Fibroblast of upper back skin (primary cell): ENCODE measurements at places on chromosomes 12 and 14.

GRCh38 chr12:131132118-131132892, 178.6 kb downstream of the ADGRD1 start:
- DNase-seq = peak; percentile 70

DNA sequence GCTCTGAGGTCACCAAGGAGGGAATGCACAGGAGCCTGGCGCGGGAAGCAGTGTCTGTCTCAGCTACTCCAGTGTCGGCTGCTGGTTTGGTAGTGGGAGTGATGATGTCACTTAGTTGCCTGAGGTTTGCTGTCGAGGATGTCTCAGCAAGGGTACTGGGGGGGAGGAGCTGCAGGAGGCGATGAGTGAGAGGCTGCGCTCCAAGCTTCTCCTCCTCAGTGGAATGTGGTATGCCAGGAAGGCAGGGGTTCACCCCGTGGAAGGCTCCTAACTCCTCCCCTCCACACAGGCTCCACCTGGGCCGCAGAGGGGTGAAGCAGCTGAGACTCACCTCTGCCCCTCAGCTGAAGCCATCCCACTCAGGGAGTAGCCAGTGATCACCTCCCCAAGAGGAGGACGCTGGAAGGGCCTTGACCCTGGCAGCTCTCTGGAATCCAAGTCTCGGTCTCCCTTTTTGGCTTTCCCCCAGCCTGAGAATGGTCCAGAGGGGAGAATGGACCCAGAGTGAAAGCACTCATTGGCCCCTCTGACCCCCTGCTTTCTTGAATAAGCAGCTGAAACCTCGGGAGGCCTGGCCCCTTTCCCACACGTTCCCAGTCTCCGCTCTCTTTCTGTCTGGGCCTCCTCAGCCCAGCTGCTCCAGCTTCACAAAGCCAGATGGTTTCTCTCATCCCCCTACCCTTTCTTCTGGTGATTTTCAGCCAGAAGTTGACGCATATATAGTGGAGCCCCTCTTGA, 178.9 kb upstream of the FKBP4 start:
- peak; percentile 87 for DNase-seq

DNA sequence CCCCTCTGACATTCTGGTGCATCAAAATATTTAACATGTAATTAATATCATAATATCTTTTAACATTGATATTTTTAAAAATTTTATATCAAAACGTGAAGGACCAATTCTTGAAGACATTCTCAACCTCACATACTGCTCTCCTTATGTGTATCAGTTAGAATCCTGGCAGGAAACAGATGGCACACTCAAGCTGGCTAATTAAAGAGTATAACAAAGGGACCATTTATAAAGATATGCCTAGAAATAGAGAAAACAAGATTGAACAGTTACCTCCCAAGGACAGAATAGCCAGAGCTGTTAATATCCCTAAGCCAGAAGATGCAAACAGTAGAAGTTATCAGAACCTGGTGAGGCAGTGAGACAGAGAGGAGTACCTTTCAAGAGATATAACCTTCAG, 368.7 kb downstream of the NELL2 start:
- no peak for DNase-seq

GRCh38 chr12:127485528-127485927, 781.4 kb upstream of the TMEM132C start:
- DNase-seq = peak; percentile 91

GRCh38 chr12:109542876-109543275, 30.4 kb downstream of the MMAB start:
- no peak for DNase-seq

GRCh38 chr12:68620519-68621471, 10.1 kb downstream of the RAP1B start:
- no peak for DNase-seq

GRCh38 chr12:120249875-120250795, 15.4 kb downstream of the PXN start:
- DNase-seq = no peak
